ENCODE measurements at places on chromosomes 4 and X.

- no peak for DNase-seq
Measured at GRCh38 chr4:112865443-112865842, 184.0 kb upstream of the ANK2 start.

- no peak for DNase-seq
Measured at GRCh38 chrX:108415146-108415545, 23.1 kb downstream of the COL4A6 start.

- no peak for DNase-seq
Measured at GRCh38 chr4:4854649-4855295, 4.7 kb upstream of the MSX1 start.

DNA sequence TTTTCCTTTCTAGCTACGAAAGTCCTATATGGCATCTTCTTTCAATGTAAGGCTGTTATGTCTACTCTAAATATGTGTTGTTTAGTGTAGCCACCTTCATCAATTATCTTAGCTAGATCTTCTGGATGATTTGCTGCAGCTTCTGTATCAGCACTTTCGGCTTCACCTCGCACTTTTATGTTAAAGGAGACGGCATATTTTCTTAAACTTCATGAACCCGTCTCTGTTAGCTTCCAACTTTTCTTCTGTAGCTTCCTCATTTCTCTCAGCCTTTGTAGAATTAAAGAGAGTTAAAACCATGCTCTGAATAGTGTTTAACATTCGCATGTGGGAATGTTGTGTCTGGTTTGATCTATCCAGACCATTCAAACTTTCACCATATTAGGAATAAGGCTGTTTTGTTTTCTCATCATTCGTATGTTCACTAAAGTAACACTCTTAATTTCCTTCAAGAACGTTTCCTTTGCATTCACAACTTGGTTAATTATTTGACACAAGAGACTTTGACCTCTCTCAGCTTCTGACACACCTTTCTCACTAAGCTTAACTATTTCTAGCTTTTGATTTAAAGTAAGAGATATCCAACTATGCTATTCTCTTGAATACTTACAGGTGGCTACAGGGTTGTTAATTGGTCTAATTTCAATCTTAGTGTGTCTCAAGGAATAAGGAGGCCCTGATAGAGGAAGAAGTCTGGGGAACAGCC, 476.8 kb downstream of the GABRG1 start:
- DNase-seq: no peak

DNA sequence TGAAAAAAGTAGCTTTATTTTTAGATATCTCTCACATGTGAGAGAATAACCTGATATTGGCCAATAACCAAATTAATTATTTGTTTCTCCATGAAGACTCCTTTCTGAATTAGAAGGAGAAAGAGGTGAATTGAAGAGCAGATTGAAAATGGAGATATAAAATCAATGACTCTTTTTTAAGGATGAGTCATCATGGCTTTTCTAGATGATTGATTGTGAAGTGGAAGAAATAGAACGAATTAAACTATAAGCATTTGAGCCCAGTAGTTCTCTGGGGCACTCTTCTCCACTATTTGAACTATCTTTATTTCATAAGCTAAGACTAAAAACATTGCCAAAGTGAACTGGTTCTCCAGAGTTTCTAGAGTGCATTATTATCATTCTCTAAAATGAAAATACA, 137.2 kb upstream of the EDNRA start:
- DNase-seq: no peak

DNA sequence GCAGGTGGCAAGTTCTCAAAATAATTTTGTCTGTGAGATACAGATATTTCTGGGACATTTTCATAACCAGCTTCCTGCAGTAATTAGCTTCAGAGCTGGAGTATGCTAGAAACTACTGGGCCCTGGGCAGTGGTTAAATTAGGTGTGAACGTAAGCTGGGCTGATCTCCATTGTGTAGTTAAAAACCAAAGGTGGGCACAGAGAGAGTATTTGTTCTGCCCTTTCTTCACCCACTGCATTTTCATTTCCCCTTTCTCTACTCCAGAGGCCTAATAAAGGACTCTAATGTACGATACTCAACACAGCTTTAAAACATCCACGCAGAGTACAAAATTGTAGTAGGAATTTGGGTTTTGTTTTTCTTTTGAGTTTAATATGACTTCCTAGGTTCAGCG, 252.7 kb downstream of the SPRY1 start:
- no peak for DNase-seq

Data from stimulated activated CD8-positive, alpha-beta memory T cell treated with anti-CD3 and anti-CD28 coated beads, Interleukin-7, amount 100 ng/mL, for 1 hour (primary cell).